Kidney (tissue), 22 donors: ENCODE measurements at places on chromosomes 7 and 10. TPM values are rescaled to one million over a fixed set of nuclear protein-coding genes. Genes with fewer than 3 reads are reported as not detected.

WASHC2A gene
- polyA plus RNA-seq: 24.4 TPM

CHN2 gene
- 7.4 TPM for polyA plus RNA-seq

DTX2 gene
- polyA plus RNA-seq: 8.1 TPM

CUZD1 gene
- 0.65 TPM for polyA plus RNA-seq

TUBAL3 gene
- polyA plus RNA-seq: 10.8 TPM
